ENCODE measurements at places on chromosomes 13 and 19. TPM values are rescaled to one million over a fixed set of nuclear protein-coding genes. Genes with fewer than 3 reads are reported as not detected.
A peak's percentile ranks its signal among the peaks of the same experiment; 100 is the strongest.

Gene AKAP8L
- 66.5 TPM for total RNA-seq

Gene FFAR2
- total RNA-seq: 0.20 TPM

Gene KLK1
- total RNA-seq: not detected

Gene ZSCAN1
- total RNA-seq: not detected

Gene ZNF382
- total RNA-seq: 11.9 TPM

Gene CPB2
- total RNA-seq: not detected

Gene ICAM5
- 1.7 TPM for total RNA-seq

Gene S1PR2
- total RNA-seq: 4.3 TPM

DNA sequence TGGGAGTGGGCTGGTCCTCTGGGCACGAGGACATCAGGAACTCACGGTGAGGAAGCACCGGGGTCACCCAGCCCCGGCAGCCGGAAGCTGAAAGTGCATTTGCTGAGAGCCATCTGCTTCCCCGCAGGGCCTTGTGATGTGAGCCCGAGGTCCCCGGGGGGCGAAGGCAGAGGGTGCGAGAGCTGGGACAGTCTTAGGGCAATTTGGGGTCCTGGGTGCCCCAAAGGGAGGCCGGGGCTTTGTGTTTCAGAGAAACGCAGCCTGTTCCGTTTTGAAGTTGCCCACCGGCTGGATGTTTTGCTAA lies 4.8 kb downstream of the F2RL3 start:
- DNase-seq: no peak

- DNase-seq: no peak
These were observed 34.4 kb downstream of the WDFY2 start for GRCh38 chr13:51618626-51619025.

- peak; percentile 80 for DNase-seq
These were observed 26.5 kb upstream of the HOMER3 start for GRCh38 chr19:18967358-18968146.

DNA sequence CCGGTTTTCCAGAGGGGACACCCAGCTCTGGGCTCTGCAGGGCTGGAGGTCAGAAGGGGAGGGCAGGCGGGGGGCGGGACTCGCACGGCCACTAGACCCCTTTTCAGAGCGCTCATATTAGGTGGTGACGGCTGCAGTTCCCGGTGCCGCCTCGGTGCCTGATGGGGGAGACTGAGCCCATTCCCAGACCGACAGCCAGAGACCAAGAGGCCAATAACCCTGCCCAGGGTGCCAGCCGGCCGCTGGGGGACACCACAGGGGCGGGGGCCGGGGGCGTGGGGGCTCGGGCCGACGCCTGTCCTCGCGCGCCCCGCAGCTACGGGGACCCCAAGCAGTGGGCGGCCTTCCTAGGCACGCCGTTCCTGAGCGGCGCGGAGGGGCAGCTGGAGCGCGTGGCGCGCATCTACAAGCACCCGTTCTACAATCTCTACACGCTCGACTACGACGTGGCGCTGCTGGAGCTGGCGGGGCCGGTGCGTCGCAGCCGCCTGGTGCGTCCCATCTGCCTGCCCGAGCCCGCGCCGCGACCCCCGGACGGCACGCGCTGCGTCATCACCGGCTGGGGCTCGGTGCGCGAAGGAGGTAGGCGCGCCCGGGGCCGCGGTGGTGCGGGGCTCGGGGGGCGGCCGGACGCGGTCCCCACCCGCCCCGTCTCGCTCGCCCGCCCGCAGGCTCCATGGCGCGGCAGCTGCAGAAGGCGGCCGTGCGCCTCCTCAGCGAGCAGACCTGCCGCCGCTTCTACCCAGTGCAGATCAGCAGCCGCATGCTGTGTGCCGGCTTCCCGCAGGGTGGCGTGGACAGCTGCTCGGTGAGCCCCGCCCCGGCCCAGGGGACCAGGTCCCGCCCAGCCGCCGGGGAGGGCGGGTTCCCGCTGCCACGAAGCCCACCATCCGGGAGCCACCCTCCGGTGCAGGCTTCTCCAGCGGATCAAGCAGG lies 2.4 kb downstream of the TIMM13 start:
- DNase-seq: no peak

DNA sequence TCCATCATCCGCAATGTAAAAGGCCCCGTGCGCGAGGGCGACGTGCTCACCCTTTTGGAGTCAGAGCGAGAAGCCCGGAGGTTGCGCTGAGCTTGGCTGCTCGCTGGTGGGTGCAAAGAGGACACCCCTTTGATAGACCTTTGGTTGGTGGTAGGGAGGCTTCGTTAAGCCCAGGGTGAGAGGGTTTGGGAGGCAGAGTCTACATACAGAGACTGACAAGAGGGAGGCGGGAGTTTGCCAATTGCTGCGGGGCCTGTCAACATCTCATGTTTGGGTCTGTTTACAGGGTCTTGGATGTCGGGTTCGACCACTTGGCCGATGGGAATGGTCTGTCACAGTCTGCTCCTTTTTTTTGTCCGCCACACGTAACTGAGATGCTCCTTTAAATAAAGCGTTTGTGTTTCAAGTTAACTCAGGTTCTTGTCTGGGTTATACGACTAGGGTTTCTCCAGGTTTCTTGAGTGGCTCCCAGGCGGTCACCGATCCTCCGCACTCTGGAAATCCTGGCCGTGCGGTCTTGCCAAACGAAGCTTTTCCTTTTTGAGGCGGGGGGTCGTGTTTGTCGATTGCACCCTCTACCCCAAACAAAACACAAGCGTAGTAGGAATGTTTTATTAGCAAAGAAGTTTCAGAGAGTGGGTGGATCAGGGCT lies 816 bp downstream of the RPS28 start:
- DNase-seq: no peak

GRCh38 chr13:52737965-52738364 lies 1.7 kb downstream of the CNMD start:
- DNase-seq: no peak

- no peak for DNase-seq
These were observed 110.8 kb downstream of the DLEU7 start for GRCh38 chr13:50732712-50733111.

DNA sequence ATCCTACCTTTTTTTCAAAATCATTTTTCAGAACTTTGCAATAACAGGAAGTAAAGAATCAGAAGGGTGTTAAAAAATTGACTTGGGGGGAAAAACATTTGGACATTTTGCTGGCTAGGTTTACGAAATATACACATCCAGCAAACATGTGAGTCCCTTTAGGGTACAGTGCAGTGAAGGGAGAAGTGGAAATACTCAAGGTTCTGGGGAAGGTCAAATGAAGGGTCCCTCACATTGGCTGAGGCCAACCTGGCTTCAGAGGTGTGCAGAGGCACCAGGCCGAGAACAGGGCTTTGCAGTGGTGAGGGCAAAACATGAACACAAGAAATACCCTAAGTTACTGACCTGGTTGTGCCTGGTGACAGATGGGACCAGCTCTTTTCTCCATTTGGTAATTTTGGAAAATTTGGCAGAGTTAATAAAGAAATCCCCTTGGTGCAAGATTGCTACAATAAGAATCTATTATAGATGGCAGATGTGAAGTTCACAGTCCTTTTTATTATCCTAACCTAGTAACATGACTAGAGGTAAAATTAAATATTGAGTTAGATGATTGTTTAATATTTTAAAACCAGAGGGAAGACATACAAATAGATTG lies 1.5 kb upstream of the UPF3A start:
- no peak for DNase-seq

DNA sequence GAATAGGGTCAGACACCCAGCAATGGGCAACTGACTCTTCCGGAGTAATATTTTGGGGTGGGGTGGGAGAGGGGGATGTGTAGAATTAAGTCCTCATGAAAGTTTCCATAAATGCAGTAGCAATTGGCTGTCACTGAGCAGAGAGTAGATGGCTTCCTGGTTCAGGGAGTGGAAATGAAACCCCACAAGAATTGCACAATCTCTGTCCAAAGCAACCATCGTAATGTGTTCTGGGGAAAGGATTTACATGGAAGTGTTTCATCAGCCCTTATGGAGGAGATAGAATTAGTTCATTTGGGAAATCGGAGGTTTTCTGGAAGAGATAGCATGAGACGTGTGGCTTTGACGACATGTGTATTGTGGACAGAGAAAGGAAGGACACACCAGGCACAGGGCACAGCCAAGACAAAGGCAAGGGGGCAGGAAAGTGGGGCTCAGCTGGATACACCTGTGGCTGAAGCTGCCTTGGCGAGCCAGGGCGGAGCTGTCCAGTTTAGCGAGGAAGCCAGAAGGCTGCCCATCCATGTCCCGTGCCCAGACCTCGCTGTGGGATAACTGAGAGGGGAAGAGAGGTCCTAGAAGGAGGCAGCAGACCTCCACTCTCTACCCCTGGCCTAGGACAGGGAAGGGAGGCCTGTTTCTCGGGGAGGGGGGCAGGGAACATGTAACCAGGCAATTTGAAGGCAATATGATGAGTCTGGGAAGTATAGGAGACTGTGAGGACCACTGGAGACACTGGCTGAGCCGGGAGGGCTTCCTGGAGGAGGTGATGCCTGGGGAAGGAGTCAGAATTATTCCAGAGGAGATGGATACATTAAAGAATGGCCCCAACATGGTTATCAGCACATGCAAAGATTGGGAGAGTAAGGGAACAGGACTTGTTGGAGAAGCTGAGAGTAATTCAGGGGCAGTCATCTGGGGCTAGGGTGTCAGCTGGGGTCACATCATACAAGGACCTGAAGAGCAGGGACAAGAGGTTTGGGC lies 2.6 kb upstream of the CLEC4G start:
- no peak for DNase-seq

DNA sequence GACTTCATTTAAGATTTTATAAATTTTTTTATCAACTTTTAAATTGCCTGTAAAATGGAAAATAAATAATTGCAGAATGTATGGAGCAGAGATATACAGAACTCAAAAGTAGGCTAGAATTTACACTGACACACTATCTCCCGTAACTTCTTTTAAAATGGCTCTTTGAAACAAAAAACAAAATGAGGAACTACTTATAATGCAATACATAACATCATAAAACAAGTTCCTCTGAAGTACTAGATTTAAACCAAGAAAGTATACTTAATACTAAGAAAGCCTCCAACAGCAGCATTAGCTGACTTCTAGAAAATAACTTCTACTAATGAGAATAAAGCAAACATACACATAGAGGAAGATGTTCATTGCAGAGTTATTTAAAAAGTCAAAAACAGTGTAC lies 17.0 kb downstream of the RBM26 start:
- DNase-seq: no peak

- DNase-seq: no peak
These were observed 182.8 kb downstream of the MAB21L1 start for GRCh38 chr13:35293579-35294226.

DNA sequence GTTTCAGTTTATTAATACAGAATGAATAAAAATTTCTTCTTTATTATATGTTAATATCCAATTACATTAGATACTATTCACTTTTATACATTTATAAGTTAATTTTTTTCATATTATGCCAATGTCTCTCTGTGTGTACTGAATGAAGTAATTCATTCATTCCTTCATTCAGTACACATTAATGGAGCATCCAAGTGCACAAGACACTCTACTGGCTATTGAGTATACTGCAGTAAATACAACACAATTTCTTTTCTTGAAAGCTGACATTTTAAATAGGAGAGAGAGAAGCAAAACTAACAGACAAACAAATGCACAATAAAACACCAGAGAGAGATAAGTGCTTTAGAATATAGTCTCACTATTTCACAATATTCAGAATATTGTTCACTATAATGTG lies 1038.3 kb upstream of the SPRY2 start:
- no peak for DNase-seq

GRCh38 chr13:73722120-73722519 lies 412.1 kb downstream of the KLF12 start:
- no peak for DNase-seq

DNA sequence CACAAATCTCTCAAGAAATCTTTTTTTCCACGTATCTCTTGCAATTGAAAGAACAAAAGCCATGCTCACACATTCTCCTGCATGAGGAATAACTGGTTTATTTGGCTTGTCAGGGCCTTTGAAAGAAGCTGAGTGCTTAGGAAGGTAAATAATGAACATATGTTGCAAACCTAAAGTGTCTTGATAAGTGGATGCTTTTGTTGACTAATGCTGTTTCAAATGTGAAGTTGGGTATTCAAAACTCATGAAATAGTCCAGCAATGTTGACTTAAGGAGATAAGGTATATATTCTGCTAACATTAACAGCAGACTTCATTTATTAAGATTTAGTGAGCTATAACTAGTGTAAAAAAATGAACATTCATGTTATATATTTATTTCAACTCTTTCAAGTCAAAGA lies 1792.7 kb upstream of the MIR17HG start:
- no peak for DNase-seq

DNA sequence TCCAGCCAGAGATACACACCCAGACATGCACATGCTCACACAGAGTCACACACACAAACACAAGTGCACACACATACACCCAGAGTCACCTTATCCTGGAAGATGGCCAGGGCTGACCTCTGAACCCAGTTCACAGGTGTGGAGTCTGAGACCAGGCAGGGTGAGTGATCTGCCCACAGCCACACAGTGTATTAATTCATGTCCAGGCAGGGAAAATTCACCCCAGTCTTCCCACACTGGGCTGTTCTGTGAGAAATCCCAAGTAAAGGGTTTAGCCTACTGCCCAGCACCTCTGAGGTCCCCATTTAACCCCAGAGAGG lies 2.0 kb downstream of the POU2F2 start:
- DNase-seq: no peak

DNA sequence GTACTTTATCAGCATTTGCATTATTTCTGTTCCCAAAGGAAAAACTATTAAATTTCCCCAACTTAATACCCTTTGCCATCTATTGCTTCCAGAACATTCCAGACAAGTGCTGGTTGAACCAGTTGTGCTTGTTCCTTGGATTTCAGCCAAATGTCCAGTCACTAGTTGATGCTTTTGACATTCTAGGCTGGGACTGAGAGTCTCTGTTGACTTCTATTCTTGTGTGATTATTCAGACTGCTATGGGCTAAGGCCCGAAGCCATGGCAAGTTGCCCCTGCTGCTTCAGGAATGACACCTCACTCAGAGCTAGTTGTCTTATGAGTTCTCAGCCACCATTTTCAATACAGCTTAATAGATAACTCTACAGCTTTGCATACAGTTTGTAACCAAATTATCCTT lies 458.1 kb upstream of the ARGLU1 start:
- DNase-seq: no peak

- DNase-seq: no peak
These were observed at the start of gene MAST1 for GRCh38 chr19:12838182-12838885. MAST1 (plus strand) TSS chr19:12838515; CDS start chr19:12838573, 58 bp downstream.

- DNase-seq: no peak
These were observed 628.2 kb upstream of the SLITRK5 start for GRCh38 chr13:87042946-87043345.

DNA sequence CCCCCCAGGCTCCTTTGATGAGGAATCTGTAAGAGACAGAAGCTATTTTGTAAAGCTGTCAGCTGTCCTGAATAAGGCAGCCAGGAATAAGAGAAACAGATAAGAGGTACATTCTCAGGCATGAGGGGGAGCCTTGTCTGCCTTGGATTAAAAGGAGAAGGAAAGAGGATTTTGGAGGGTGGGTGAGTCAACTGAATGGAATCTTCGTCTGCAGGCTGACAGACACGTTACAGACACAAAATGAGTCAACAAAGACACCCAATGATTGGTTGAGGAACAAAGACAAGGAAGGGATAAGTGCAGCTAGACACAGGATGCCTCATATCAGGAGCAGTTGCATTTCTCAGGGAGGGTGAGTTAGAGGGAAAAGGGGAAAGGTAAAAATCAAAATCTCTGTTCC lies 162.5 kb downstream of the OLFM4 start:
- DNase-seq: no peak

- DNase-seq: no peak
These were observed 8.2 kb upstream of the LATS2 start for GRCh38 chr13:21069561-21070004.

GRCh38 chr13:42066542-42066941 lies 18.1 kb downstream of the DGKH start:
- no peak for DNase-seq

- DNase-seq: no peak
These were observed 33.6 kb downstream of the GJA3 start for GRCh38 chr13:20127262-20127561.

- DNase-seq: no peak
These were observed 1.0 kb downstream of the CDC16 start for GRCh38 chr13:114235697-114236096.
